ENCODE measurements at places on chromosomes 3 and 15.

DNA sequence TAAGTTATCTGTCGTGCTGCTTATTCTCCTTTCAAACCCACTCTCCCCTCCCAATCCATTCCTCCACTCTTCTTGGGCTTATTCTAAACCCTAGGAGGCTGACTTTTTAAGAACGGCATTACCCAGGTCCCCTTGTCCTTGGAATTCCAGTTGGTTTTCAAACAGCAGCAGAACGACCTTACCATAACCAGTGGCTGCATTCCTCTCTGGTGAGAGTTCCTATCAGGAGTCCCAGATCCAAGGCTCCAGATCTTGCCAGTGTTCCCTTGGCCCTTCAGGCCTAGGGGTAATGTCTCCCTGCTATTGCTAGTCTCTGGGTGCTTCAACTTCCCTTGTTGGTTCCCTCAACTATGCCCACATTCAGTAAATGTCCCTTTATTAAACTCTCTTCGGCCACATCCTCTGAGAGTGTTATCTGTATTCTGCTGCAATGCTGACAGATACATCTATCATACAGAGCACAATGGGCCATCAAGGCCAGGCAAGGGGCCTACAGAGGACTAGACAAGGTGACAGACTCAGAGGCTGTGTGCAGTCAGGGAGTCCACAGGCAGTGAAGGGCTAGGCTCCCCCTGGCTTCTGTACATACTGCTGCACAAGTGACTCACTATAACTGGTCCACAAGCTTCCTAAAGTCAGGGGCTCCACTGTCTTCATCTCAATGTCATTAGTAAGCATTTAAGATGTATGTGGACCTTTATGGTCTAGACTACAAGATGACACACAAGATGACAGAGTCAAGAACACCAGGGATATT lies 10.1 kb downstream of the LYSMD2 start:
- DNase-seq, result peak; percentile 38

- no peak for DNase-seq
These were observed 15.2 kb downstream of the IVD start for GRCh38 chr15:40420793-40421192.

DNA sequence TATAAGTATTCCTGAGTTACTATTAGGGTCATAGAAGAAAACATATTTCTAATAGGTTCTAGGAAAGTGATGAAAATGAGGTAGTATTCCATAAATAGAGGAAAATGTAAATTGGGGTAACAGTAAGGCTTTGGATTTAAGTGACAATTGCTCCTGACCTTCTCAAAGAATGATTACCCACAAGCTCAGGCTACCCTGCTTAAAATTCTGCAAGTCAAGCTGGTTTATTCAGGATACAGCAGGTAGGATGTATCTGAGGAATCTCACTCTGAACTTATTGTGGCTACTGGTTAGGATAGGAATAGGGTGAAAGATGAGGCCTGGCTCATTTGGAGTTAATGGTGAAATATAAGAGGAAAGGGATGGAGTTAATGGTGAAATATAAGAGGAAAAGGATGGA lies 67.7 kb downstream of the CD200R1L start:
- DNase-seq, result no peak

- no peak for DNase-seq
These were observed 435.4 kb downstream of the WDR72 start for GRCh38 chr15:53324061-53324460.

Measured in hepatic stellate cell (primary cell).